ENCODE measurements at places on chromosomes 4 and X.

- DNase-seq: no peak
Observed at GRCh38 chr4:2804973-2805501, 12.2 kb downstream of the SH3BP2 start.

GRCh38 chr4:118869808-118870342 is 18.8 kb upstream of the SYNPO2 start:
- no peak for DNase-seq

- no peak for DNase-seq
Observed at GRCh38 chrX:20143561-20143960, 1.9 kb upstream of the EIF1AX start.

- no peak for DNase-seq
Observed at GRCh38 chr4:14069886-14070285, 442.4 kb upstream of the BOD1L1 start.

DNA sequence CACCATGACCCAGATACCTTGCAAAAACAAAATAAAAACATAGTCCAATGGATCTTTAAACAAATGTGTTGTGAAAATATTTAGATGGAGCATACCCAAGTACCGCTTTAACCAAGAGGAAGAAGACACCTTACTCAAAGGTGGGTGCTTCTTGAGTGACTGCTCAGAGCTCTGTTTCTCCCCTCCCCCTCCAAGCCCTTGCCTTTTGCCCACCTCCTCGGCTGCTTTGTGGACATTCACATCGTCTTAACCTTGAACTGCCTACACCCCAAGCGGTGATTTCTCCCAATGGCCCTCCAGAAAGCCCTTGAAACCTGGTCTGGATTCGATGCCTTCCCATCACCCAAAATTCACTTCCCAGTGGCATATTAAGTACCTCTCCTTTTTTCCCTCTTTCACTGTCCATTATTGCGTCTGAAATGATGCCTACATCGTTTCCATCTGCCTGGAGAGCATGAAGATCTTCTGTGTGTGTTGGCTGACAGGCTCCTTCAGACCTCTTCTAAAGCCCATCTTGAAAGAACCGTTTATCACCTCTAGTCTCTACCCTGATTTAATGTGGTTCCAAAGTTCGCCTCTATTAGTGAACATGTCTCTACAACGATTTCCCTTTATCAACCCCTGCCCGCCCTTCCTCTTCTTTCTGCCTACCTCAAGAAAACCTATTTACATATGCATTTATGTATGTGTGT is 968 bp downstream of the GPRIN3 start:
- no peak for DNase-seq
